ENCODE measurements at places on chromosomes 6 and 20.

GRCh38 chr6:162068340-162068739 lies 659.2 kb downstream of the PRKN start:
- DNase-seq: no peak

DNA sequence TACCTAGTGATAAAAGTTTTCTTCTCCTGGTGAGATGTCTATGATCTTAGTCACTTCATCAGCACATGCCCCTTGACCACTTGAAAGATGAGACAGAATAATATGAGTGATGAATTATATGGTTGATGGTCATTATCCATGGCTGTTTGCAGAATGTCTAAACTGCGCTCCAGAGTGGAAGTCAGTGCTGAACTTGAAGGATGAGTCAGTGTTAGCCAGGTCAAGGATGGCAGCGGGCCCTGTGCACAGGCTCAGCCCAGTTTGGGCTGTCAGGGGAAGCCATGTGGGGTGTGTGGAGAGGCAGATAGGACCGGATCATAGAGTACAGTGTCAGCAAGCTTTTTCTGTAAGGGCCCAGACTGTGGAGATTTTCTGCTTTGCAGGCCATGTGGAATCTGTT lies 67.2 kb upstream of the KIF25 start:
- DNase-seq: no peak

DNA sequence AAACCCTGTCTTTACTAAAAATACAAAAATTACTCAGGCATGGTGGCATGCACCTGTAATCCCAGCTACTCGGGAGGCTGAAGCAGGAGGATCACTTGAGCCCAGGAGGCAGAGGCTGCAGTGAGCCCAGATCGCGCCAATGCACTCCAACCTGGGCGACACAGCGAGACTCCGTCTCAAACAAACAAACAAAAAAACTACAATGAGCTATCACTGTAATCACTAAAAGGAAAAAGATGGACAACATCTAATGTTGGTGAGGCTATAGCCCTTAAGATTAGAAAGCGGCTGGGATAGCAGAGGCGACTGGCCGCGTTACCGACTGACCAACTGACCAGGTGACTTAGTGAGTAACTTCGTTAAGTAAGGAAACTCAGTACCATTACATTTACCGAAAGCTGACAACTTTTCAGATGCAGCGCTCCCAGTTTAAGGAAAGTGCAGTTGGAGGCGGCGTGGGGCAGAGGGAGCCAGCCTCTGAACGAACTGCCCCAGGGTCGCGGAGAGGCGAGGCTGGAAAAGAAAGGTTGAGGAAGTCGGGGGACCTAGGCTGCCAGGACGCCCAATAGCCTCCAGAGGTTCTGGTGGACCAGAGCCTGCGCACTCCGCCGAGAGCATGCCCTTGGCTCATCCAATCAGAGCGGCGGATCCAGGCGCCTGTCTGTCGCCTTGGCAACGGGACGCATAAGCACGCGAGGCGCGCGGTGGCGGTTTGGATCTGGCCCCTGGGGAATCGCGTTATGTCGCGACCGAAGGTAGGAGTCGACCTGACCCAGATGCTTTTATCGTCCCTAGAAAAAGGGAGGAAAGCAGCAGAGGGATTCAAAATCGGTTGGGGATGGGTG lies 8.9 kb downstream of the TTLL9 start:
- peak; percentile 85 for DNase-seq

DNA sequence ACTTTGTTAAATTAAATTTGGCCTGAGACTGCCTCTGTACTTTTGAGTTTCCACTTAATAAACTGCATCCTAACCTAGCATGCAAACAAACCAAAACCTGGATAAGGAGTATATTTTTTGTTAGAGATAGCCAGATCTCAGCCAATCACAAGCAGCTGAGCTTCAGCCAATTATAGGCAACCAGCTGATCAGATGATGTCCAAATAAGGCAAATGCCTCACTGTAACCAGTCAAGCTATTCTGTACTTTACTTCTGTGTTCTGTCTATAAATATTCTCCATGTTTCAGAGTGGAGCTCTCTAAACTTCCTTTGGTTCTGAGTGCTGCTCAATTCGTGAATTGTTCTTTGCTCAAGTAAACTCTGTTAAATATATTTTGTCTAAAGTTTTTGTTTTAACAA lies 194.6 kb upstream of the RGS17 start:
- no peak for DNase-seq

Measured in activated naive CD4-positive, alpha-beta T cell treated with anti-CD3 and anti-CD28 coated beads, Interleukin-2, amount 50 U/mL, for 72 hours (primary cell).